Bronchus fibroblast of lung (primary cell): ENCODE measurements at places on chromosomes 5 and 9. TPM values are rescaled to one million over a fixed set of nuclear protein-coding genes. Genes with fewer than 3 reads are reported as not detected.

The PCDHGA11 gene
- 10.9 and 11.6 TPM in 2 replicates for total RNA-seq

The TMEM167A gene
- 25.1 and 38.0 TPM in 2 replicates for total RNA-seq

The STKLD1 gene
- total RNA-seq: not detected in 2 replicates

The FBXL7 gene
- 6.7 and 6.8 TPM in 2 replicates for total RNA-seq

The OR1J2 gene
- total RNA-seq: not detected in 2 replicates

The ESM1 gene
- total RNA-seq: 1.0 and 2.5 TPM in 2 replicates

The OBP2B gene
- not detected in 2 replicates for total RNA-seq

The SCGB3A2 gene
- total RNA-seq: not detected in 2 replicates

The SHOC1 gene
- under 0.01 TPM in 1 of 2 replicates, not detected in the other for total RNA-seq

The OR1L4 gene
- total RNA-seq: not detected in 2 replicates

The ACTBL2 gene
- total RNA-seq: 0.15 and 0.34 TPM in 2 replicates

The SIT1 gene
- total RNA-seq: 0.15 TPM in 1 of 2 replicates, not detected in the other

The CDKN2A gene
- total RNA-seq: 5.7 and 10.0 TPM in 2 replicates

The ENTREP1 gene
- total RNA-seq: not detected in 2 replicates

The ANKRD31 gene
- total RNA-seq: under 0.01 TPM in 2 replicates

The SLC34A3 gene
- not detected in 2 replicates for total RNA-seq

The SPINK4 gene
- not detected in 2 replicates for total RNA-seq

The MEIKIN gene
- total RNA-seq: not detected in 2 replicates

The ZNF454 gene
- total RNA-seq: 0.84 and 1.2 TPM in 2 replicates

The F2RL1 gene
- total RNA-seq: 16.5 and 20.2 TPM in 2 replicates

The SKIC3 gene
- total RNA-seq: 49.2 and 54.6 TPM in 2 replicates

The NFIB gene
- 14.1 and 15.8 TPM in 2 replicates for total RNA-seq

The ZNF300 gene
- 8.0 and 8.1 TPM in 2 replicates for total RNA-seq

The NELFB gene
- 55.9 and 59.2 TPM in 2 replicates for total RNA-seq

The EPB41L4B gene
- total RNA-seq: 0.45 and 0.50 TPM in 2 replicates

The PCDHA11 gene
- total RNA-seq: not detected in 2 replicates

The SLC1A1 gene
- total RNA-seq: 0.45 and 0.84 TPM in 2 replicates

The RNF130 gene
- total RNA-seq: 28.4 and 28.5 TPM in 2 replicates

The GABRG2 gene
- total RNA-seq: not detected in 2 replicates

The PCDHB6 gene
- not detected in 2 replicates for total RNA-seq
